ENCODE measurements at places on chromosomes 6 and 20.
A peak's percentile ranks its signal among the peaks of the same experiment; 100 is the strongest.

GRCh38 chr6:163529605-163530004 is 115.1 kb downstream of the QKI start:
- DNase-seq = no peak

GRCh38 chr6:99138445-99138844 is 190.7 kb upstream of the FBXL4 start:
- peak; percentile 92 for DNase-seq

DNA sequence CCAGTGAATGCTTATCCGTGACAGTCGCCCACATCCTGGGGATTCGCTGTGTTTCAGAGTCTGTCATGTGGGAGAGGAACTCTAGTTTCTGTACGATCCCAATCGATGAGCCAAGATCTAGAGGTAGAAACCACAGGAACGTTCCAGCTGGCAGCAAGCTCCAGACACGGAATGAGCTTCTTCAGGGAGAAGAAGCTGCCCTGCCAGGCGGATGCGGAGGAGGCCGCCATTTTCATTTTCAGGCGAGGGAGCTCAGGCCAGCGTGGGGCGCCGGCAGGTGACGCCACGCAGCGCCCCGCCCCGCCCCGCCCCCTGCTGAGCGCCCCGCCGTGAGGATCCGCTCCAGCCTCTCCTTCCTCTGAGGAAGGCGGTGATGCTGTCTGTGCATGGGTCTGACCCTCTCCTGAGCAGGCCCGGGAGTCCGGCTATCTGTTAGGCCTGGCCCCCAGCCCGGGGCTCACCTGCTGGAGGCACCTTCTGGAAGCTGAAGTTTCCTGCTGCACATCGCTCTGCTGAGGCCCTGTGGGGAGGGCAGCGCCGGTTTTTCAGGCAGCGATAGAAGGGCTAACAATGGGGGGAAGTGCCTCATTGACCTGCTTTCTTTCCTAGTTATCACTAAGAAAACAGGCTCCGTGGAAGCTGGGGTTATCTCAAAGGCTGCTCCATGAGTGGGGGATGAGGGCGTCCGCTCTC is 147.5 kb downstream of the ERMARD start:
- peak; percentile 25 for DNase-seq

- peak; percentile 92 for DNase-seq
Observed at GRCh38 chr6:26196846-26197635, 109.8 kb downstream of the HFE start.

- no peak for DNase-seq
Observed at GRCh38 chr6:35558571-35558970, 45.9 kb upstream of the TULP1 start.

DNA sequence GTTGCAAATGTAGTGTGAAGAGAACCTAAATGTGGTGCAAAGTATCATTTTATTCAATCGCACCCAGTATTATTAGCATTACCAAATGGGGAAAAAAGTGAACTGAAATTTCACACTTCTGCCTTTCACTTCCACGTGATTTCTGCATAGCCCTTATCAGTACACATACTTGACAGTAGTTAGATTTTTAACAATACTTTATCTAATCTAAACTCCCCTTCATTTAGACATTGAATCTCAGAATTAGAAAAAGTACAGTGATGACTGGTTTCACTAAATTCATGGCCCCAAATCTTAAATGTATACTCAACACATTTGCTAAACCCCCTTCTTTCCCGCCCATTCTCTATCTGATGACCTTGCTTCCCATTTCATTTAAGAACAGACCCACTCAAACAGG is 14.3 kb downstream of the STX7 start:
- DNase-seq = no peak

DNA sequence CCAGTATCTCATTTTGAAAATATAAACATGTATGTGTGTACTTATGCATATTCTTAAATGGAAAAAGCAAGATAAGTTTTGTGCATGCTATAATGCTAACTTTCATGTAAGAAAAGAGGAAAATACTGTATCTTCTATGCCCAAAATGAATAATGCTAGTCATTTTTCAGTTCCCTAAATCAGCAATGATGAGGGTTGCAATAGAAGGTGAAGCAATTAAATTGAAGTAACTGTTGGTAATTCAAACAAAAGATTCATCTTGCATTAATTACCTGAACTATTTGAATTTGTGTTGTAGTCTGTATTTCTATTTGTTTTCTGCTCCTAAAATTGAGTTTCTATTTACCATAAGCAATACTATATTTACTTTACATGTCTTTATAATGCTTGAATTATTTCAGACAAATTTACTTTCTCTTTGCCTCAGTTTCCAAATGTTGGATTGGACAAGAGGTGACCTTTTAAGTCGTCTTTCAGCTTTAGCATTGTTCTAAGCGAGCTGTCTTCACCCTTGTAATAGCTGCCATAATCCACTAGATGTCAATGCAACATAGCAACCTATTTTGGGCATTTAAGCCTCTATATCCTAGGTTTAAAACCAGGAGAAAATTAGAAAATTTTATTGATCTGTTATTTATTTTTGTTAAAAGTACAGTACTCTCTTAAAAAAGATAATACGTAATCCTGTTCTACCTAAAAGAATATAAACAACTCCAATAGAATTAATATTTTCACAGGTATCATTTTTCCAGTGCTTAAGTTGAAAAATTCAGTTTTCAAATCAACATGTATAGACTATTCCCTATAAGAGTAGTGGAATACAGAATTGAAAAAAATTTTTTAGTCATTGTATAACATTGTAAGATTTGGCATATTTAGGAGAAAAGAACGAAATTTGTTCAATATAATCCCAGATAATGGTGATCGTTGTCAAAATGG is 52.3 kb upstream of the IFNGR1 start:
- DNase-seq = peak; percentile 38

DNA sequence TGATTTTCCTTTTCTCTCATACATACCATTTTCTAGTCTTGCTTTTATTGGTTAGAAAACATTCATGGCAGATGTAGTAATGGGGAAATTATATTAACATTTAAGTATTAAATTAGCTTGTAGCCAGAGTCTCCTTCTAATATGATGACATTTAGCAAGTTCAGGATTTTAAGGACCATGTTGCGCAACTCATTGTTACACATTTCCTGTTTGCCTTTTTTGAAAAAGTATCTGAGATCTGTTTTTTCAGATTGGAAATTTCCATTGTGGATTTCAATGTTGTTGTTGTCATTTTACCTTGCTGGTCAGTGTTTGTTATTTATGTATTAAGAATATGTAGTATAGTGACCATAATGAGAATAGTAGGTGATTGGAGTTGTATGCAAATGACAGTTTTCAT is 38.7 kb downstream of the CDKAL1 start:
- DNase-seq = no peak

- peak; percentile 71 for DNase-seq
Observed at GRCh38 chr6:116016846-116017545, 43.7 kb downstream of the FRK start.

DNA sequence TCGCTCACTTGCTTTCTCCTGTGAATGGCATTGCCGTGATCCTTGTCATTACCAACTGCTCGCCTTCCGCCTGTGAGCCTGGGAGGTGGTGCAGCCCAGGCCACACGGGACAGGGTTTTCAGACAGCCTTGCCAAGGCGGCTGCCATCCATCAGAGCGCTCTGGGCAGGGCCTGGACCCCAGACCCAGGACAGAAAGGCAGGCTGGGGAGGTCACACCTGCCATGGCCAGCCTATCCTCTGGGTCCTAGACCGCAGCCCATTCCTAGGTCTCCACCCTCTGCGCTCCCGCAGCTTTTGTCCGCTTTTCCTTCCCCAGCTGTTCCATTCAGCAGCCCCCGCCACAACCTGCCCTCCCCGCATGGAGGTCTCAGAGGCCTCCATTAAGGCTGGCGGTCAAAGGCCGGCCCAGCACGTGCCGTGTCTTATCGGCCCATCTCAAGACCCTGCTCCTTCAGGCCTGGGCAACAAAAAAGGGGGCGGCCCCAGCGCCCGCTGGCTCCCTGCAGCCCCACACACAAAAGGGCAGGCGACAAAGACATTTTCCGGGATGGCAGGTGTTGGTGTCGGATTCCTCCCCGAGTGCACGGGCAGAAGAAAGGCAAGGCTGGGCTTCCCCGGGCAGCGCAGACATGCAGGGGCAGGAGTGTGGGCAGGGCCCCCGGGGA is 28.1 kb downstream of the INSM1 start:
- DNase-seq = peak; percentile 98

- no peak for DNase-seq
Observed at GRCh38 chr6:132365281-132365907, 35.9 kb downstream of the MOXD1 start.

DNA sequence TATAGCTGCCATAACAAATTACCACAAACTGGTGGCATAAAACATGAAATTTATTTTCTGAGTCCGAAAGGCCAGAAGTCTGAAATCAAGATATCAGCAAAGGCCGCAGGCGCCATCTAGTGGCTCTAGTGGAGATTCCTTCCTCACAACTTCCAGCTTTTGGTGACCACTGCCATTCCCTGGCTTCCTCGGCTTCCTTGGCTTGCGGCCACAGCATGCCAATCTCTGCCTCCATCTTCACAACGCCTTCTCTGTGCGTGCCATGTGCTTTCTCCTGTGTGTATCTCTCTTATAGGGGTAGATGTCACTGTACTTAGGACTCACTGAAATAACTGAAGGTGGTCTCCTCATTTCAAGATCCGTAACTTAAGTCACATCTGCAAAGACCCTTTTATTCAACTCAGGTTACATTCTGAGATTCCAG is 5.4 kb upstream of the PLAGL1 start:
- DNase-seq = peak; percentile 72

- peak; percentile 34 for DNase-seq
Observed at GRCh38 chr6:34248198-34248726, 544 bp downstream of the SMIM29 start.

DNA sequence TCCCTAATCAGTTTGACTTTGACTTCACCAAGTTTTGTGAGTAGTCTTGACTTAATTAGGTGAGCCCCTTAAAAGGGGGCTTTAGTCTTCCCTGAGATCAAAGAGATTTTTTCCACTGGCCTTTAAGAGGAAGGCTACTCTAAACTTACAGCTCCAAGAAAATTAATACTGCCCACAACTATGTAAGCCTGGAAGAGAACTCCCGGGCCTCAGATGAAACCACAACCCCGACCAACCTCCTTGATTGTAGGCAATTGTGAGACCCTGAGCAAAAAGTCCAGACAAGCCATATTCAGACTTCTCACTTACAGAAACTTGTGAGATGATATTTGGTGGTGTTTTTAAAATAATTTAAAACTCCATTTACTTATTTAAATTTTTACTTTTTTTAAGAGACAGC is 18.1 kb downstream of the SNX3 start:
- DNase-seq = no peak

GRCh38 chr6:111565326-111566221 is 40.1 kb downstream of the TRAF3IP2 start:
- peak; percentile 87 for DNase-seq

GRCh38 chr6:73182021-73182607 is 43.2 kb downstream of the KHDC1L start:
- DNase-seq = no peak

DNA sequence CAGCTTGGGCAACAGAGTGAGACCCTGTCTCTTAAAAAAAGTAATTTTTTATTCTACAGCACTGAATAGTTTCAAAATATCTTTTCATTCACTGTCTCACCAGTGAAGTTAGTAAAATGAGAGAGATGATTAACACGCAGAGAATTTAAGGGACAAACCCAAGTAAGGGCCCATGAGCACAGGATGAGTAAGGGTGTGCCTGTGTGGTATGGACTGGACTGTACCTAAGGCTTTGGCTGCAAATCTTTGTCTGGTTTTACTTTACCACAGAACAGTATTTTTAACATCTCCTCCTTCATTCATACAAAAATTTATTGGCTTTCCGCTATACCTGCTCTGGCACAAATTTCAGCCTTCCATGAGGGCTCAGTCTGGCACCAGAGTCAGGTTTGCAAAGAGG is 433.3 kb downstream of the UTRN start:
- no peak for DNase-seq

DNA sequence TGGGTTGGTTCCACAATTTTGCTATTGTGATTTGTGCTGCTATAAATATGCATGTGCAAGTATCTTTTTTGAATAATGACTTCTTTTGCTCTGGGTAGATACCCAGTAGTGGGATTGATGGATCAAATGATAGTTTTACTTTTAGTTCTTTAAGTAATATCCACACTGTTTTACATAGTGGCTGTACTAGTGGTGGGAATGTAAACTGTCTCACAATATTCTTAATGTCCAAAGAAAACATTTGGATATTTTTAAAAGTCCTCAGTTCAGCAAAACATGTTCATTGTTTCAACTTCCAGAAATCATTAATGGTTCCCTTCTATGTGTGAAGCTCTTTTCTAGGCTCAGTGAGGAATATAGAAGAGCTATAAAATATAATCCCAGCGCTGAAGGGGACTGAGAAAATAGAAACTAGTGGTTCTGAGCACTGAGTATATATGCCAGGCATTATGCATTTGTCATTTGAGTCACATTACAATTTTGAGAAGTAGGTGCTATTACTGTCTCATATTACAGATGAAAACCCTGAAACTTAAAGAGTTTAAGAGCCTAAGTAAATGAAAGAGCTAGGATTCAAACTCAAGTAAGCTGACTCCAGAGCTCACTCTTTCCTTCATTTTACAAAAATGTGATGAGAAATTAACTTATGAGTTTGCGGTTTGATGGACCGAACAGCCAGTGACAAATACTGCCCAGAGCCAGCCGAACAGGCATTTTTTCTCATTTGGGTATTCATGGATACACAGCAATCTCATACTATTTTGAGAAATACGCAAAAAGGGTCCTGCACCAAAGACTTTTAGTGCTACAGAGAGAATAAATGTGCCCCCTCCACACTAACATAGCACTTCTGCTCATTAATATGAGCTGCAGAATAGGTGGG is 250.1 kb downstream of the TBX18 start:
- no peak for DNase-seq

- no peak for DNase-seq
Observed at GRCh38 chr20:24756292-24757025, 192.6 kb upstream of the CST7 start.

- no peak for DNase-seq
Observed at GRCh38 chr6:166055801-166056200, 111.8 kb downstream of the TBXT start.

DNA sequence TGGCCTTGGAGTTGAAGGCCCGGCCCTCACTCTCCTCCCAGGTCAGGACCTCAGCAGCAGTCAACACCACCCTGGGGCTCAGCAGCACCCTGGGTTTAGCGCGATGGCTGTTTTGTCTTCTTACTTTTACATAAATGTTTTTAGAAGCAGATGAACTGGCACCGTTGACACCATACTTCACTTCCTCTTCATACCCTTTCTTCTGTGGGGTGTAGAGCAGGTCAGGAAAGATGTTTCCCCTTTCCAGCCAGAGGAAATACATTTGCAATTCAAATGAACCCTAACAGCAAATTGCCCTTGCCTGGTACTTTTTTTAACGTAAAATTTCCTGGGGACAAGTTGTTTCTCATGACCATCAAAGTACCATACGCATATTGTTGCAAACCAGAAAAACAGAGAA is 54.7 kb upstream of the SNX9 start:
- DNase-seq = no peak

- DNase-seq = no peak
Observed at GRCh38 chr6:117619178-117619577, 16.9 kb upstream of the GOPC start.

All from NCI-H146 (cell line).